ENCODE measurements at places on chromosomes 2 and 18.

DNA sequence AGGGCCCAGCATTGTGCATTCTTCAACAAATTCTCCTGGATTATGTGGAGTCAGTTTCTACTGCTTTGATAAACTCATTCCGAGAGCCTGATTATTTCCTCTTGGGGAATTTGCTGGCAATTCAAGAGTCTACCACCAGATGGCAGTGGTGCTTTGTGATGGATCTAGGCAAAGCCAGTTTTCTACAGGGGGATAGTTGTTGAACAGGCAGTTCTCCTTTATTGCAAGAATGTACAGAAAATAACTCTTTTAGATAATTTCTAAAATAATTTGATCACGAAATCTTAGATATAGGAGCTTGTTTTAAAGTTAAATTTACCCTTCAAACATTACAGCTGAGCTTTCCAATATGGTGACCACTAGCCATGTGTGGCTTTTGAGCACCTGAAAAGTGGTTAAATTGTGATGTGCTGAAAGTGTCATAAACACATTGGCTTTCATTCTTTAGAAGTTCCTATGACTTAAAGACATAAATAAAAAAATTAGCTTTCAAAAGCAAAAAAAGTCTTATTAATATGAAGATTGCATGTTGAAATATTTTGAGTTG, 66.7 kb upstream of the HAAO start:
- peak; percentile 64 for DNase-seq

DNA sequence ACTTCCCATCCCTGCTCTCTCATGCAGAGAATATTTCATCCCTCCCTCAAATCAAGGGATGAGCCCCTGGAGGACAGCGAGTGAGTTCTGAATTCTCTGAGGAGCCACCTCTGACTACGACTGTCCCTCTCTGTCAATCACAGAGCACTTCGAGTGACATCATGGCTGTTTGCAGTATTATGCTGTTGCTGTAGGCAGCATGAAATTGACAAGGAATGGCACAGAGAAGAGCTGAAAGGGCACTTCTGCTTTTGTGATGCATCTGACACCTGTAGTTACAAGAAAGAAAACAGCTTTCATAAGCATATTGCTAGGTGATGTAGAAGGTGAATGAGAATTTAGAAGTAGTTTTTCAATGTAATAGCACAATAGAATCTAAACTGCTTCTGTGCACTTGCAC, 166.9 kb downstream of the ARHGAP15 start:
- no peak for DNase-seq

DNA sequence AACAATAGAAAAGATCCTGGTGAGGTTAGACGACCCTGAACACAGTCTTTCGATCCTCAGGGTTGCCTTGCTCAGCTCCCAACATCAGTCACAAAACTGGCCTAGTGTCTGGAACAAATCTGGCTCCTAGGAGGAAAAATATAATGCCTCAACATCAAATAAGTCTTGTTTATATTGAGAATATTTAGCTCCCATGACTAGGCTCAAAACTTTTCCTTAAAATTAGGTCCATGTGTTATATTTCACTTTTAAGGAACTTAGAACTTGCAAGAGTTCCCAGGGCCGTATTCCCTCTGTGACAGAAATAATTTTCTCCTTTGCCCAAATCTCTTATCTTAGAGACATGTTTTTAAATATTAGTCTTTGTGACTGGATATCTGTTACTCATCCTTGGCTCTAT, 819.7 kb upstream of the ZEB2 start:
- DNase-seq = no peak

DNA sequence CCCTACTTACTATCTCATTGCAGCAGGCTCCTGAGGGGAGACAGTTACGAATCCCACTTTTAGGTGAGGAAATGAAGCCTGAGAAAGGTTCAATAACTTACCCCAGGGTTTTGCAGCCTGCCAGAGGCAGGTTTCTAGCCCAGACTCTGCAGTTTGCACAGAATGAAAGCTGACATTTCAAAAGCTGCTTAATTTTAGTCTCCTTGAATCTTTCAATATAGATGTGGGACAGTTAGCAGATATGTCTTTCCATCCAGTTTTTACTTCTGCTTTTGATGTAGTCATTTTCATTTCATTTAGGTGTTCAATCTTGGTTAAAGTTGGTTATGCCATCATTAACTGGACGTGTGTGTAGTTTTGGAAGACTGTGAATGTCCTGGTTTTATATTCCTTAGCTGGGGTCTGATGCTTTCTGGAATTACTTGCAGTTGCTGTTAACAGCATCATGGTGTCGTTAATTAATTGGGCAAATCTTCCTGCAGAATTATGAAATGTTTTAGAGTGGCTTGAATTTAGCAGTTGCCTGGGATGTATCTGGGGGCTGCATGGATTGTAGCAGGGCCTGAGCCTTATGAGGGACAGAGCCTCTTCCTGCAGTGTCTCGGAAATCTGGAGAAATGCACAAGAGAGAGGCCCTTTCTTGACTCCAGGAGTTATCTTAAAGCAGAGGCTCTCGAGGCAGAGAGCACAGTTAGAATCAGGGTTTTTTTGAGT, 100.8 kb downstream of the ZNF532 start:
- no peak for DNase-seq

- DNase-seq = no peak
These were observed 71.7 kb downstream of the CLHC1 start for GRCh38 chr2:55160422-55160821.

- DNase-seq = no peak
These were observed 36.8 kb downstream of the SLC66A2 start for GRCh38 chr18:79914614-79915160.

DNA sequence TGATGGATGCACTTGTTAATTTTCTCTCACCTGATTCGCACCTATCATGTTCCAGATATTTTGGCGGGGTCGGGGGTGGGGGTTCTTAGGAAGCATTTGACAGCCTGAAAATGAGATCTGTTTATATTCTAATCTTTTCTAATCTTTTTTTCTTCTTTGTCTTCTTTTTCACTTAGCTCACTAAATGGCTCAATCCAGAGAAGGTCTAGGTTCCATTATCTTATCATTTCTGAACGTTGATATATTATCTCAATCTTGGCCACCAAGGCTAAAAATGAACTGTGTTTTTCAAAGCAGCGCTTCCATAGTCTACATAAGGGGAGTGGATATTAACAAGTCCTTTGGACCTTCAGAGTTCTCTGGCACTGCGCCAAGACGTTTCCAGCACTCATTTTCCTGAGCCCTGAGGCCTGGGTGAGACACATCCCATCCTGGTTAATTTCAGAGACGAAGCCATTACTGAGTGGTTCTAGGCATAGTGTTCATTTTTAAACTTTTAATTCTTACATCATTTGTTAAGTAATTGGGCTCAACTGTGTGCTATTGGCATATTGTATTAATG, 229.0 kb downstream of the SOX11 start:
- DNase-seq = no peak

DNA sequence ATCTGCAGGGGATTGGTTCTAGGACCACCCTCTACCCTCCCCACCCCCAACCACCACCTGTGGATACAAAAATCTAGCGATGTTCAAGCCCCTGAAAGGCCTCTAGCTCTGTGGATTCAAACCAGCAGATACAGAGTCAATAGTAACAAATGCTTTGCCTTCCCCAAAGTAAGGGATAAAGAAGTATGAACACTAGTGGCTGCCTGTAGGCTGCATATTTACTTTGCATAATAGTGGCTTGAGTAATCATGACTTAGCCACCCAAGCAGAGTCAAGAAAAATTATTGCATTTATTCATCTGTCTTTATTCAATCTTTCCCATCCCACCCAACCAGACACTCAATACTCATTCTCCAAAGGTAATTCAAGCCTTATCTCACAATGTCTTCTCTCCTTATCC, 43.8 kb downstream of the SOCS6 start:
- no peak for DNase-seq

DNA sequence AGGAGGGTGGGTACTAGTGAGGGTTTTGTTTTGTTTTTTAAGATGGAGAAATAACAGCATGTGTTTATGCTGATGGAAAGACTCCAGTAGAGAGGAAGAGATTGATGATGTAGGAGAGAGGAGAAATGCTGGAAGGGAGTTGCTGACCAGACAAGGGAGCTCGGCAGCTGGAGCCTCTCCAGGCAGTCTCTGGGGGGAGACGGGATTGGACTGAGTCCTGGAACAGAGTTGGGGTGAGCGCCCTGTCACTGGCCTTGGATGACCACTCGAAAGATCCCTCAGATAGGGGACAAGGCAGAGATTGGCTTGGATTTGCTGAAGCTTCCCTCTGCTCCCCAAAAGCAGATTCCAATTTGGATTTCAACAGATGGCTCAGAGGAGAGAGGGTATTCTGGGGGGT, 197.7 kb downstream of the NAPG start:
- DNase-seq = no peak

DNA sequence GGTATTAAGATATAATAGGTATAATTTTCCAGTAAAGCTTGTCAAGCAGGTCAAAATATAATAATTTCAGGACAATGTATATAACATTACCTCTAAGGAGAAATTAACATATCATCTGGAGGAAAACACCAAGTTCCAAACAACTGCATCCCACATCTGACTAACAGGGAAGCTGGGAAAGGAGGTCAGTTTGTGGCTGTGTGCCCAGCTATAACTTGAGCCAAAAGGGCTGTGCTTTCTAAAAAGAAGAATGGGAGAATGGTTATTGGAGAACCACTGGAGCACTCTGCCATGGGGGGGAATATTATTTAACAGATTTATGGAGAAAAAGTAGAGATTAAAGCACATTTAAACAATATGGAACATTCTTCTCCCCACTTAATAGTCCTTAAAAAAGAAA, 390.6 kb upstream of the PKDCC start:
- no peak for DNase-seq

DNA sequence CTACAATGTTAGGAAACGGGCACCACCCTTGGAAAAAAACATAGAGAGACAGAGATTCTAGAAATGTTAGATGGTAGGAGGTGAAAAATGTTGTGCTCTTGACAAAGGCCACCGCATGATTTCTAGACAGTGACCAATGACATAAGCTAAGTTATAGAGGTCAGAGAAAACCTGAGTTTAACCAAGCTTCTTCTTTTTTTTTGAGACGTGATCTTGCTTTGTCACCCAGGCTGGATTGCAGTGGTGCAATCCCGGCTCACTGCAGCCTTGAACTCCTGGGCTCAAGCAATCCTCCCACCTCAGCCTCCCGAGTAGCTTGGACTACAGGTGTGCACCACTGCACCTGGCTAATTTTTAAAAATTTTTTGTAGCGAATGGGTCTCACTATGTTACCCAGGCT, 13.0 kb downstream of the FER1L5 start:
- DNase-seq = no peak

- DNase-seq = no peak
These were observed 542 bp upstream of the RNF103 start for GRCh38 chr2:86624267-86624547.

- no peak for DNase-seq
These were observed 41.6 kb downstream of the TRAF3IP1 start for GRCh38 chr2:238361877-238362276.

- no peak for DNase-seq
These were observed 17.7 kb upstream of the RND3 start for GRCh38 chr2:150505178-150505577.
